Lung (tissue), 17 donors: ENCODE measurements at places on chromosomes 2 and 18. TPM values are rescaled to one million over a fixed set of nuclear protein-coding genes. Genes with fewer than 3 reads are reported as not detected.

The IL1RL2 gene
- 1.3 TPM for total RNA-seq

DNA sequence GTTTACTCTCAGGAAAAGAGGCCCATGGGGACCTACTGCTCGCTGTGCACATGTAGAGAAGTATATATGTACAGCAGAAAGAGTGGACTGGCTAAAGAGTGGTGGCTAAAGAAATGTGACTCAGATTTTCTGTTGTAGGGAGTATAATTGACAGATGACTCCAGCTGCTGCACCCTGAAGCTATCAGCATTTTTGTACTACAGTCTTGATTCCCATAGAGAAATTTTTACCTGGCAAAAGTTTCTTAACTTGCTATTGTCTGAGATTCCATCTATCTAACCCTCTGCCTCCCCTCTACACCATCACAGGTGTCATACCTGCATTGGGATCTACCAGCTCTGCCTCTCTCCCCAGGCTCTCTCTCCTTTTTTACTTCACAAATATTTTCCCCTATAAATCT is 296.0 kb upstream of the KYNU start:
- DNase-seq: no peak
- peaks cover 2% of the 10 kb centered on the region for H3K4me1 ChIP-seq
- no peak overlapping the region for H3K4me3 ChIP-seq
- H3K36me3 ChIP-seq: no peaks in the 10 kb centered on the region

- H3K27ac ChIP-seq: no peak overlapping the region
- no peaks in the 10 kb centered on the region for H3K27me3 ChIP-seq
- no peaks in the 10 kb centered on the region for H3K4me1 ChIP-seq
Measured at GRCh38 chr2:170052151-170052550, 125.8 kb upstream of the MYO3B start.

- no peaks in the 10 kb centered on the region for H3K27me3 ChIP-seq
- no peak overlapping the region for H3K27ac ChIP-seq
- H3K36me3 ChIP-seq: peaks cover 3% of the 10 kb centered on the region
- no peak for DNase-seq
- peaks cover 17% of the 10 kb centered on the region for H3K4me1 ChIP-seq
Measured at GRCh38 chr2:200335657-200336056, 29.2 kb downstream of the SPATS2L start.

- H3K27me3 ChIP-seq: no peaks in the 10 kb centered on the region
- no peaks in the 10 kb centered on the region for H3K4me1 ChIP-seq
Measured at GRCh38 chr2:217000406-217000805, 140.5 kb upstream of the TNP1 start.
